NCI-H524 treated with DMSO at 0.1 percent for 48 hours (cell line): ENCODE measurements at places on chromosomes 3 and 15.

DNA sequence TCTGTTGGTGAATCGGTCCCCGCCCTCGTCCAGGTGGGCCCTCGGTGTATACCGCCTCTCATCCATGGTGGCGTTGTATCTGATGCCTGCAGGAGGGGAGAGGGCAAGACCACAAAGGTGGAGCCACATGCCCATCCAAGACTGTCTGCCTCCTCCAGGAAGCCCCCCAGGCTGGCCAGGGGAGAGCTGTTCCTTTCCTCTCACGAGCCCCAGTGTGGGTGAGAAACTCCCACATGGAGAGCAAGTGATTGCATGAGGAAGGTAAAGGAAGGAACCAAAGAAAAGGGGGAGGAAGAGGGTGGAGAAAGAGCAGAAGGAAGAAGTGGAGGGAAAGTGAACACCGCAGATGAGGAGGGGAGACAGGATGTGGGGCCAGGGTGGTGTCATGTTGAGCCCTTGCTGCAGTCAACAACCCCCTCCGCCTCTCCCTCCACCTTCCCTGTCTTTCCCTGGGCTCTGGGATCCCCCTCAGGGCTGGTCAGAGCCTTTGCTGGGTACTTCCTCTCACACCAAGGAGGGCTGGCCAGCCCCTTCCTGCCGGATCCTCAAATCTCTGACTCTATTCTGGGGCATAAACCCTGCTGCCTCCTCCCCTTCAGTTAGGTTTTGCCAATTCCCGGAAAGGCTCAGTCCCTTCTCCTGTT is 49.3 kb downstream of the FEM1B start:
- DNase-seq: no peak

DNA sequence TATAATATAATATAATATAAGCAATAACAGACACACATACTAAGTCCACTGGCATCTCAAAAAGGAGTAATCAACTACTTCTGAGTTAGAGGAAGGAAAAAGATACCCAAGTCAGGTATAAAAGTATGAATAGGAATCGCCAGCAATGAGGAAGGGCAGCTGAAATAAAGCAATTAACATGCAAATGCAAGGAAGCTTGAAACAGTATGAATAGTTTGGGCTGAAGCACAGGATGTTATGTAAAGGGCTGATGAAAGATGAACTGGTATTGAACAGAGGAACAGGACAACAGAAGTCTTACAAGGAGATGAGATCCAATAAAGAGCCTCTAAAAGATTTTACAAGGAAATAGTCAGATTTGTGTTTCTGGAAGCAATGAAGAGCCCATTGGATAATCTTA is 7.1 kb downstream of the COPS2 start:
- DNase-seq: no peak

DNA sequence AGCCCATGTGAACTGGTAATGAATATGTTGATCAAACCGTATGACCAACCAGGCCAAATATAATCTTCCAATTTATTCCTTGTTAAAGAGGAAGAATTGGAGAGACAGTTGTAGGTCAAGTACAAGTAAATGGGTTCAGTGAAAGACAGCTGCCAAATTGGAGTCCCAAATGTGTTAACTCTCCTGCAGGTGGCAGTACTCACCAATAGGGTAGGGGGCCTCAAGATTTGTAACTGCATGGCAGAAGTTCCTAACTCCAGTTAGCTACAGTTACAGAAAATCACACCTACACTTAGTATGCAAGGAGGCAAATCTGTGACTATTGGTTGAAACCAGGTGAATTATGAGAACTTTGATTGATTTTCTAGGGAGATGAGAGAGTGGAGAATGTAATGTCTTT is 278.0 kb downstream of the ZBBX start:
- no peak for DNase-seq

- DNase-seq: no peak
Measured at GRCh38 chr3:81841540-81841939, 80.1 kb upstream of the GBE1 start.

DNA sequence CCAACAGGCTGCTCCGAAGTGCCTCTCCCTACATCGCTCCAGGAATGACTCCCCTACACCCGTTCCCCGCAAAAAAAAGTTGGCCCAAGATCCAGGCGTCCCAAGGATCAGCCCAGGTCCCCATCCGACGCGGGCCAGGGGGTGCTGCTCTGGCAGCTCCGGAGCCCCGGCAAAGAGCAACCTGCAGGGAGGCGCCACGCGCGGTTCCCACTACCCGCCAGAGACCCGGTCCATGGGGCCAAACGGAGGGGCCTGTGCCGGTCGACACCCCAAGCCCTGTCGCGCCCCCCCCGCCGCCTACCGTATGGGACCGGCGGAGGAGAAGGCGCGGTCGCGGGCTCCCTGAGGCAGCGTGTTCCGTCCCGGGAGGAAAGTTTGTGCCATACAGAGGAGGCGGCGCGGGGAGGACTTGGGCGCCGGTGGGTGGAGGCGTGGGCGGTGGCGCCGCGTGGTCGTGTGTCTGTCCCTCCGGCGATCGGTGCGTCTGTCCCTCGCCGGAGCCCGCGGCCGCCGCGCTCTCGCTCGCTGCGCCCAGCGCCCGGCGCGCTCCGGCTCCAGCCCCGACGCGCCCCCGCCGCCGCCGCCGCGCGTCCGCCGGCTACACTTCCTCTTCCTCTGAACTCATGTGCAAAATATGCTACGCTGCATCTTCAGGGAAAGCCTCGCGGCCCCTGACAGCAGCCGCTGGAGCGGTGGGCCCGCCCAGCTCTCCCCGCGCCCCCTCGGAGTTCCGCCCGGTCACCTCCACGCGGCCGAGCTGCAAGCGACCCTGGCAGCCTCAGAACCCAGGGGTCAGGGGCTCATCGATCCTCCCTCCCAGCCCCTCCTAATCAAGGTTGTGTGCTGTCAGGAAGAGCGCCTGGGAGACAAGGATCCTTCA is at the start of gene RFTN1:
RFTN1 (minus strand) TSS at position 559 of the 880 bp plus-strand sequence. CDS start 19,830 bp downstream, outside the sequence.
- DNase-seq: no peak

- no peak for DNase-seq
Measured at GRCh38 chr3:179942553-179943075, 94.1 kb downstream of the PEX5L start.

DNA sequence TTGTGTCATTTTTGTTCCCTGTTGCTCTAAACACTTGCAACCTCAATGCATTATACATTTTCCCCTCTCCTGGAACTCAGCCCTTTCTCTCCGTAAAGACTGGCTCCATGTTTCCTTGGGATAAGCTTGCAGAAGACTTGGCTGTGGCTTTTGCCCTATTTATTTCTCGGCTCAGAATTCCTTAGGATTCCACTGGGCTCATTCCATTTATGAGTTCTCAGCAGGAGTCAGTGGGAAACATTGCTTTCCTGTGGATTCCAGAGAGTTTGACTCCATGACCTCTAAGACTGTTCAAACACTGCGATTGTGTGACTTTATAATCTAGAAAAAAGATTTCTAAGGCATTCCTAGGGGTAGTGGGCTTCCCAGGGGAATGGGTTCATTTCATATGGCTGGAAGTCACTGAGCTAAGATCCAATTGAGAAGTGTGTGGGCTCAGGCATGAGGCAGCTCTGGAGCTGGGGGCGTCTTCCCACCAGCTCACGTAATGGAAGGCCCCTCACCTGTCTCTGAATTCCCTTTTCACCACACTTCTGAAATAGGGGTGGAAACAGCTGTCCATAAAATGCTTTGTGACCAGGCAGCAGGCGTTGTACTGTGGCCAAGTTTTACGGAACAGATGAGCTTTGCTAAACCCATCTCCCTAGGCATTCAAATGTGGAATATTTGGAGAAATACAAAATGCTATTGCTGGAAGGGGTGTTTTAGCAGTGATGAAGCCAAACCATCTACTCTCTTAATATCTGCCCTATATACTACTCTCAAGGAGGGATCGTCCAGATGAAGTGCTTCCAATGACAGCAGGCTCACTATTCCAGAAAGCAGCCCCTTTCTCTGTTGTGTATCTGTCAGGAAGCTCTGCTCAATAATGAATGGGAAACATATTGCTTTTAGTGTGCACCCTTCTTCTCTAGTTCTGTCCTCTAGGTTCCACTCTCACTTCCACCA is 91.8 kb upstream of the BCL6 start:
- DNase-seq: no peak

DNA sequence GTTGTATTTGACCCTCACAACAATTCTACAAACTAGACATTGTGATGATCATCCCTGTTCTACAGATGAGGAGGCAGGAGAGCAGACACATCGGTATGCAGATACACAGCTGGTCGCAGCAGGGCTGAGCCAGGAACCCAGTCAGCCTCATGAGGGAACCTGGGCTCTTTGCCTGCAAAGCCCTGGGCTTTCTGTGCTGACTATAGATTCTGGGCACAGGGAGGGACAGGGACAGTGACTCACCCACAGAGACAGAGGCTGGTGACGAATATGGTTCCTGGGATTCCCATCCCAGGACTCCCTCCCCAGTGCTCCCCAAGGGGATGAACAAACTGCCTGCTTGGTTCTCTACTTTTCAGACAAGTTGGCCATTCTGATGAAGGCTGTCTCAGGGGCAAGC is 3.8 kb upstream of the CAMP start:
- DNase-seq: no peak

DNA sequence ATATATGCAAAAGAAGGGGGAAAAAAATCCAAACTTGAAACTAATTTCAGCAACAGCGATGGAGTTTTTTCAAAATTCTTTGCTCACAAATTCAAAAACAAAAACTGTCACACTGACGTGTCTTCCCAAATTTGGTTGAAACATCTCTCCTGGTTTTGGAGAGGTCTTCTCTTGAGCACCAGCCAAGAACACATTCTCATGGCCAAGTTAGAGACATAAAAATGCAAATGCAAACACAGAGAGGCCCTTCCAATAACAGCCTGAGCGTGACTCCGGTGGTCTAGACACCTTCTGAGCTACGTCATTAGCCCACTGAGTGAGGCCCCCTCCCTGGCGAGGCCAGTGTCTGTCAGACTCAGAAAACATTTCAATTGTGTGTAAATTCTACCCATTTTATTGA is 436.0 kb upstream of the PROK2 start:
- DNase-seq: no peak
